Neural crest cell (in vitro differentiated cells): ENCODE measurements at places on chromosomes 7 and 10. TPM values are rescaled to one million over a fixed set of nuclear protein-coding genes. Genes with fewer than 3 reads are reported as not detected.
A peak's percentile ranks its signal among the peaks of the same experiment; 100 is the strongest.

- DNase-seq, result no peak
Observed at GRCh38 chr10:15442056-15442455, 71.0 kb upstream of the FAM171A1 start.

GRCh38 chr10:22852712-22853353, 75.0 kb upstream of the ARMC3 start:
- DNase-seq, result no peak

DNA sequence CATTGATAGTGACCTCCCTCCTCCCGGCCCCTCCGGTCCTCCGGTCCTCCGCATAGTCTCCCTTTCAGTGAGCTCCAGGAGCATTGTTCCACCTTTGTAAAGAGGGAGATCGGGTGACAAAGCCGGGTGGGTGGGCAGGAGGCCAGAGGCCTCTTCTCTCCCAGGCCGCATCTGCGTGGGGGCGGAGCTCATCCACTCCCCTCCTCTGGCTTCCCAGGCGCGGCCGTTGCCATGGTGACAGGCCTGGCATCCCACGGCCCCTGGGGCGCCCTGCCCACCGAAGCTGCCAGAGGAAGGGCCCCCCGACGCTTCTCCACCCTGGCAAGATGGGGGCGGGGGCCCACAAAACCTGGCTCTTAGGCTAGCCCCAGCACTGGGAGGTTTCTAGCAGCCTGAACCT, 4.4 kb upstream of the FZD9 start:
- peak; percentile 82 for DNase-seq

- DNase-seq, result no peak
Observed at GRCh38 chr10:78614267-78614666, 454.5 kb upstream of the ZMIZ1 start.

DNA sequence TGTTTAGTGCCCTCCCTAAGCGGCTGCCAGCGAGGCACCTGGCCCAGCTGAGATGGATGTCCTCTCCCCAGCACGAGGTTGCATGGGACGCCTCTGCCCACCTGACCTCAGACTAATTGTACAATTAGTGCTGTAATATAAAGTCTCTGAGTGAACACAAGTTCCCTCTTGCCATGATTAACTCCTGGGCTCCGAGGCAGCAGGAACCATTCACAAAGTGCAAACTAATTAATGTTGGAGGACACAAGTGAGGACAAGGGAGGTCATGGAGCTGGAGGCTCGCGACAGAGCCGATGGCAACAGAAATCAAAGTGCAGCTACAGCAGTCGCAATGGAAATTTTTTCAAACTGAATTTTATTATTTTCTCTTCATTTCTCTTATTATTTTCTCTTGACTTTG, 156.6 kb upstream of the ADARB2 start:
- DNase-seq, result no peak

DNA sequence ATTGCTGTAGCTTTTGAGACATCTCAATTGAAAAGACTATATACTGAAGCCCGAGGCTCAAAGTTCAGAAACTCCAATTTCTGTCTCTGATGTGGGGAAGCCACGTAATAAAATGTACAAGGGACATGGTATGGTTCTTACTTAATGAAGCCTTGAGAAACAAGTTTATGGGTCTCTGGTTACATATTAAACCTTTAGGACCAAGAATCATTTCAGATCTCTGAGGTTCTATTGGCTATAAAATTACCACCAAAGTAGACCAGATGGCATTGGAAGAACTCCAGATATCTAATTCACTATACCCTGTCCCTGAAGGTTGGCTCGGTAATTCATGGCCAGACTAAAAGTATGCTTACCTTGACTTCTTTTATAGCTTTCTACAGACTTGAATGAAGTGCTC, 23.7 kb downstream of the STAMBPL1 start:
- DNase-seq, result no peak

DNA sequence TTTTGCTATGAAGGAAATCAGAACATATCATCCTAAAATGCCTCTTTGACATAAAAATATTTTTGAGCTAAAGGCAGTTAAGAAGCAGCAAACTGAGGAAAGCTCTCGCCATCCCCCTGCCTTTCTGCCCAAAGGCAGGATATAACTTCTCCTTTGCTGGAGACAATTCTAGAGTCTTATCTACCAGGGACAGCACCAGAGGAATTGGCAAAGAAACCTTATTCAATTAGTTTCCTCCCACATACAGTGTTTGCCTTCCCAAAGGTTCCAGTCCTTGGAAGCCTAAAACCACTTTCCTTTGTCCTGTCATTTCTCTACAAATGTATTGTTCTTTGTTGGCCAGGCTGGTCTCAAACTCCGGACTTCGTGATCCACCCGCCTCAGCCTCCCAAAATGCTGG, 33.7 kb downstream of the MASTL start:
- no peak for DNase-seq

DNA sequence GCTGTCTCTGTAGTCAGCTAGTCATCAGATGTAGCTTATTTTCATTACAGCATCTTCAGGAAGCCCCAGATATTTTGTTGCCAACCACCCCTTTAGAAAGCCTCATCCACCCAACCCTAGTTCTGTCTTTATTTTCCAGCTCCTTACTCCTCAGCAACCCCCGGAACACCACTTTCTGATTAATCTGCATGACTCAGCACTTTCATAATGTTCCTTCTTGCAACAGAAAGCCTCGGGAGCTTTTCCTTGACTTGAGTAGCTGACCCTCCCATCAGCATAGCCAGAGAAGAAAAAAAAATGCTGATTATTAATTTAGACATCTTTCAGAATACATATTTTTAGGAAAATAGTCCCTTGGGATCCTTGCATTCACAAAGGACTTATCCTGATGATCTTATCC, 244.0 kb upstream of the CXCL12 start:
- DNase-seq, result no peak

SFTPD gene
- not detected in 2 replicates for total RNA-seq

GRCh38 chr7:157404845-157405481, 68.2 kb downstream of the DNAJB6 start:
- no peak for DNase-seq

CLRN3 gene
- total RNA-seq, result not detected in 2 replicates
